ENCODE measurements at places on chromosomes 3 and 15.

DNA sequence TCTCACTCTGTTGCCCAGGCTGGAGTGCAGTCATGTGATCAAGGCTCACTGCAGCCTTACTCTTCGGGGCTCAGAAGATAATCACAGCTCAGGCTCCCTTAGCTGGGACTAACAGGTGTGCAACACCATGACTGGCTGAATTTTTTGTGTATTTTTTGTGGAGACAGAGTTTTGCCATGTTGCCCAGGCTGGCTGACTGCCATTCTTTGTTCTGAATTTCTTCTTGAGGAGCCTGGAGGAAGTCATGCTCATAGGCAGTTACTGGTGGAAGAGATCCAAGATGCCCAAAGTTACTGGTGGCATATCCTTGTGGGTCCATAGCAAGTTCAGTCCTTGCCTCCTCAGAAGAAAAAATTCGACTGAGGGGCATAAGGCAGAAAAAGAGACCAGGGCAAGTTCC lies 16.6 kb upstream of the UBP1 start:
- no peak for DNase-seq

DNA sequence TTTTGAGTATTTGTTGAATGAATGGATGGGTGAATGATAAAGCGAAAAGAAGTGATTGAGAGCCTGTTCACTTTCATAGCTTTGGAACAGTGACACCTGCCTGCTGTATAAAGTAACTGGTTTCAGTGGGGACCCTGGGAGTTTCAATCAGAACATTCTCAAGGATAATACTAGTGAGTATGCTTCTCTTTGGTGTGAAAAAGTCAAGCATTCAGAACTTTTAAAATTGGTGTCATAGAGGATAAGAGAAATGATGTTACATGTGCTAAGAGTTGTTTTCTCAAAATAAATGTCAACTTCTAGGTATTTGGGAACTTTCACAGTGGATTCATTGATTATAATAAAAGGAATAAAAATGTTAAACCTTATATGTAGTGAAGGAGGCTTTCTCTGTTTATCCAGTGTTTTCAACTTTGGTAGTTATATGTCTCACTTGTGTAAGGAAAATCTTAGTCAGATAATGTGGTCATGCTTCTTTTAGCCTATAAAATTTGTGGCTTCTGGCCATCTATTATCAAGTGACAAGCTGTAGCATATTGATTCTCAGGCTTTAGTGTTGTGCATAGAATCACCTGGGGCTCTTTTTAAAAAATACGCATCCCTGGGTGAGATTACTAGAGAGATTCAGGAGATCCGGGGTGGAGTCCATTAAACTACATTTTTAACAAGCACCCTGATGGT lies 11.9 kb downstream of the LRCH3 start:
- DNase-seq, result no peak

- DNase-seq, result no peak
Observed at GRCh38 chr15:63481105-63481810, 23.1 kb upstream of the USP3 start.

GRCh38 chr3:66095295-66096001 lies 56.7 kb upstream of the MAGI1 start:
- no peak for DNase-seq

Data from right renal cortex interstitium (tissue), 3 donors.